Cerebellum (tissue), 4 donors: ENCODE measurements at places on chromosomes 1 and 21.
A peak's percentile ranks its signal among the peaks of the same experiment; 100 is the strongest.

DNA sequence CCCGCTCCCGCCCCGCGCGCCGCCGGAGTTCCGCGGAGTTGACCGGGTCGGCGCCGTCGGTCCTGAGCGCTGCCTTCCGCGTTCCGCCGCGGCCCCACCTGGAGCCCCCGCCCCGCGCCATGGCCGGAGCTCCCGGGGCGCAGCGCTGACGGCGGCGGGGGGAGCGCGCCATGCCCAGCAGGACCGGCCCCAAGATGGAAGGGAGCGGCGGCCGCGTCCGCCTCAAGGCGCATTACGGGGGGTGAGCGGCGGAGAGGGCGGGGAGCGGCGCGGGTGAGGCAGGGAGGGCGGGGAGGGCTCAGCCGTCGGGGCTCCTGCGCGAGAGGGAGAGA lies 216 bp downstream of the PRKCZ start:
- no peak for DNase-seq

DNA sequence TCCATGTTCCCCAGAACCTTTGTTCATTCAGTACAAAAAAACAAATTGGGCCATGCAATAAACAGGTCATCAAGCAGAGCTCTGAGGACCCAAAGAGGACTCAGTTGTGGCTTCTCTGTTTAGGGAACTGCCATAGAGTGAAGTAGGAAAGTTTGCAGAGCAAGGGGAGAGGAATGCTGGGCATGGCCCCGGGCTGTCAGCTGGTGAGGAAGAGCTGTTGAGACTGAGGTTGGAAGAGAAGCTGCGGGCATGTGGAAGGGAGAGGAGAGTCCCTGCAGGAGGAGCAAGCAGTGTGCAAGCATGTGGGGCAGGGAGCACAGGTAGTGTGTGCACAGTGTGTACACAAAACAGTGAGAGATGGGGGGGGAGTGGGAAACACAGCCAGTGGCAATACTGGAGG lies 71.8 kb downstream of the NTPCR start:
- no peak for DNase-seq

GRCh38 chr21:25863747-25864146 lies 129.0 kb downstream of the GABPA start:
- DNase-seq, result no peak

GRCh38 chr1:65434255-65434654 lies 13.8 kb downstream of the LEPR start:
- no peak for DNase-seq

DNA sequence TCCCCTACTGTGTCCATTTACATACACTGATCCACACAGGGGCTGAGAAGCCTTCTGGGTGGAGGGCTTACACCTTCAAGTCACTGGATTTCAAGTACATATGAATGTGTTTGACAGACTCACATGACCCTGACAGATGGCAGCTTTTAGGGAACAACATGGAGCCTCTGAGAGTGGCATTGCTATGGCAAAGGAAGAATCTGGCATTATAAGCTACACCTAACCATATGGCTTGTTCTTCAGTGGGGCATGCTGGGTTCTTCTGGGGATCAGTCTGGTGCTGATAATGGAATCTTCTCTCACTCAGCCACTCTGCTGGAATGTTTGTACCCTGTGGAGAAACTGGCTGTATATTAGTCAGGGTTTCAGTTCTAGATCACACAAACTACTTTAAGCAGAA lies 68.5 kb upstream of the PDE4B start:
- peak; percentile 51 for DNase-seq

- no peak for DNase-seq
Observed at GRCh38 chr1:226223786-226224244, 351 bp downstream of the MIXL1 start.
